ENCODE measurements at places on chromosomes 6 and 20. TPM values are rescaled to one million over a fixed set of nuclear protein-coding genes. Genes with fewer than 3 reads are reported as not detected.

The NKX2-2 gene
- 11.5 TPM for polyA plus RNA-seq

The RGS17 gene
- polyA plus RNA-seq: 1.0 TPM

The DYNLT2 gene
- 1.4 TPM for polyA plus RNA-seq

The PBOV1 gene
- polyA plus RNA-seq: not detected

The MCHR2 gene
- not detected for polyA plus RNA-seq

The C6orf132 gene
- polyA plus RNA-seq: 6.1 TPM

The COL9A3 gene
- 183 TPM for polyA plus RNA-seq

The MED23 gene
- polyA plus RNA-seq: 17.7 TPM

The DEFB125 gene
- polyA plus RNA-seq: not detected

The MLN gene
- polyA plus RNA-seq: not detected

The TSHZ2 gene
- 4.5 TPM for polyA plus RNA-seq

The SEMG1 gene
- polyA plus RNA-seq: not detected

The SRSF12 gene
- 1.0 TPM for polyA plus RNA-seq

The FABP7 gene
- not detected for polyA plus RNA-seq

The SLC2A10 gene
- polyA plus RNA-seq: 10.9 TPM

The ISM1 gene
- polyA plus RNA-seq: 0.52 TPM

The KCNQ5 gene
- polyA plus RNA-seq: 0.07 TPM

The EXOC2 gene
- polyA plus RNA-seq: 6.7 TPM

The BPIFA1 gene
- polyA plus RNA-seq: not detected

The SSTR4 gene
- not detected for polyA plus RNA-seq

The CLPSL2 gene
- polyA plus RNA-seq: 0.61 TPM

The KIF25 gene
- 0.35 TPM for polyA plus RNA-seq

The ANKRD66 gene
- not detected for polyA plus RNA-seq

The TREM2 gene
- polyA plus RNA-seq: 2.1 TPM

The HRH3 gene
- 0.02 TPM for polyA plus RNA-seq

The HLA-DQB1 gene
- polyA plus RNA-seq: 24.7 TPM

The MEP1A gene
- 0.02 TPM for polyA plus RNA-seq

The PSMB9 gene
- polyA plus RNA-seq: 13.7 TPM

The MYLK2 gene
- 4.8 TPM for polyA plus RNA-seq

The KCNK5 gene
- polyA plus RNA-seq: 20.5 TPM

The HELZ2 gene
- 6.5 TPM for polyA plus RNA-seq

The TAAR6 gene
- polyA plus RNA-seq: not detected

The FOXF2 gene
- 0.82 TPM for polyA plus RNA-seq

The CUL9 gene
- polyA plus RNA-seq: 86.6 TPM

The SLC17A1 gene
- not detected for polyA plus RNA-seq

The HLA-G gene
- polyA plus RNA-seq: 0.15 TPM

The SIGLEC1 gene
- polyA plus RNA-seq: 2.5 TPM

The SLC26A8 gene
- polyA plus RNA-seq: 0.07 TPM

The SPATA2 gene
- polyA plus RNA-seq: 5.8 TPM

The OR2H2 gene
- not detected for polyA plus RNA-seq

The PHACTR1 gene
- polyA plus RNA-seq: 4.9 TPM

Measured in pancreas (tissue), 10 donors.